ENCODE measurements at places on chromosomes 5 and 9.

GRCh38 chr5:80745490-80745889 lies 90.7 kb upstream of the DHFR start:
- DNase-seq: no peak

DNA sequence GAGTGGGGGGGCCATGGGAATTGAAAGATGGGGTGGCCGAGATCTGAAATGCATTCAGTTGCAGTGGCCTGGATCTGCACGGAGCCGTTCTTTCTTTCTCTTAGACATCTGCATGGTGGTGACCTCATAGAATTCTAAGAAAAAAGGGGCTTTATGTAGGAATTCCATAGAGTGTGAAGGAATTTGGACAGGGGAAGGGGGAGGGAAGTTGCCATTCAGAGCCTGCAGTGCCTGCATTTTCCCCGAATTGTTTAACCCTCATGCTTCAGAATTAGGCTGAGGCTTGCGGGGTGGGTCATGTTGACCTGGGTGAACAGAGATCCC lies 4.9 kb downstream of the NEK6 start:
- no peak for DNase-seq

DNA sequence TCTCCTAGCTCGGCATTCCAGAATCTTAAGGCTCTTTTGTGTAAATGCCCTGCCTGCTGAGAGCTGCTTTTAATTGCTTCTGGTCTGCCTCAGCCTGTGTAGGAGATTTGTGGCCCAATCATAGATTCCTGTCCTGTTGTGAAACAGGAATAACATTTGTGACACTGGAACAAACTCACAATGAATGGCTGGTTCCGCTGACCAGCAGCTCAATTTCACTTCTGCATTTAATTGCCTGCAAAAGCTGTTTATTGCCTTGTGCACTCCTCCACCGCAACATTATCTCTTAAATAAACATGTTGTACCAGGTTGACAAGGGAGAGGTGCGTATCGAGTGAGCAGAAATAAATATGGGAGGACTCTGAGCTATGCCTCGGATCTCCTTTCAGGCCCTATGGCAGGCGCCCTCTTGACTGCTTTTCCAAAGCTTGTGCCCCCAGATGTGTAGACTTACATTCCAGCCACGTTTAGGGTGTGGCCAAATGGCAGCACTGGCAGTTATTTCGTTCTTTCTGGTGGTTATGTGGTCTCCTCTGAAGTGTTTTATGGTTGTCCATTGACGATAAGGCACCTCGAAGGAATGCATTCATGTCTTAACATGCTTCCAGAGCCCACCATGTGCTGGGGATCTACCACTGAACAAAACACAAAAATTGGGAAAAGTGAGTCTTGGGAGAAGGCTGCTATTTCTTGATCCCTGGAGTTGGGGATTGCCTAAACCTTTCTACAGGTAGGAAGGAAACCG lies 58.1 kb downstream of the DMRT1 start:
- DNase-seq: no peak

GRCh38 chr5:178536541-178537466 lies 53.4 kb downstream of the COL23A1 start:
- DNase-seq: no peak

DNA sequence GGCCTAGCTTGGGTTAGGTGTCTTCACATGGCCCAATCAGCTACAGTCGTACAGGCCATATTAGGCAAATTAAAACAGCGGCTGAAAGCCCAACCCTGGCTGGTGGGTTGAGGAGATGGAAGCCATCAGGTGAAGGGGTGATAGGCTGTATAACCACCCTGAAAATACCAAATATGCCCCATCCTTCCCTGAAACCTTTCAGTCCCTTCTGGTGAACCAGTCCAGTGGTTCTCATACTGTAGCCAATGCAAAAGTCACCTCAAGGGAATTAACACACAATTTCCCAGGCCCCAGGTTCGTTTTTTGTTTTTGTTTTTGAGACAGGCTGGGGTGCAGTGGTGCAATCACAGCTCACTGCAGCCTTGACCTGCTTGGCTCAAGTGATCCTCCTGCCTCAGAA lies 19.8 kb upstream of the KCNV2 start:
- DNase-seq: no peak

- DNase-seq: no peak
Observed at GRCh38 chr5:73631500-73631899, 5.5 kb downstream of the ARHGEF28 start.

GRCh38 chr9:3896576-3896975 lies 370.8 kb upstream of the RFX3 start:
- no peak for DNase-seq

GRCh38 chr9:117073071-117073470 lies 341.8 kb downstream of the ASTN2 start:
- no peak for DNase-seq

GRCh38 chr9:21995666-21996398 lies 1.2 kb downstream of the CDKN2B-AS1 start:
- DNase-seq: peak; percentile 22

DNA sequence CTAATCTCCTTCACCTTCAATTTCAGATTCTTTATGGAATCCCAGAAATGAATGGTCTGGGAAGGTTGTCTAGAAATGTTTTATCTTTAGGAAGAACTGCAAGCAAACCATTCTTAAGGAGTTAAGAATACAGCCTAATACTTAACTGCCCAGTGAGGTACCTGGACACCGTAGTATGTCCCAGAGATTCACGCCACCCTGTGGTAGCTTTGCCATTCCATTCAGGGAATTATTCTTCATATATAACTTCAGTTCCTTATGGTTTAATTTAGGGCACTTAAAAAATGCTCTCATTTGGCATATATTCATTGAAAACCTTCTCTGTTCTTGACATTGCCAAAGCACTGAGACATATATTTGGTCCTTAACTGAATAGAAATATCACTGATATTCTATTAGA lies 49.7 kb downstream of the ACTBL2 start:
- no peak for DNase-seq

GRCh38 chr9:26856413-26857032 lies 36.1 kb downstream of the CAAP1 start:
- DNase-seq: peak; percentile 15

- DNase-seq: no peak
Observed at GRCh38 chr5:137442660-137443059, 56.5 kb downstream of the SPOCK1 start.

DNA sequence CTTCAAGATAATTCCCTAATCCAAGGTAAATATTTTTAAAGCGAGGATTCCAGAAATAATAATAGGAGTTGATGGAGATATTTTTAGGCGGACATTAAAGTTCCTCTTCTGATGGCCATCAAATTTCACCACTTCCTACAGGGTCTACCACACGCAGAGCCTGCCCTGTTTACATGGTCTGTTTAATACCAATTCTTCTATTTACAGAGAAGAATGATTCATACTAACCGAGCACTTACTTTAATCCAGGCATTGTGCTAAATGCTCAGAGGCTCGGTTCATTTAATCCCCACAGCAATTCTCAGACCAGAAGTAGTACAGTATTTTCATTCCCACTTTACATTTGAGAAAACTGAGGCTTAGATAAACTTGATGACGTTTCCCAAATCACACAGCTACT lies 3.0 kb upstream of the ITGA1 start:
- DNase-seq: no peak

DNA sequence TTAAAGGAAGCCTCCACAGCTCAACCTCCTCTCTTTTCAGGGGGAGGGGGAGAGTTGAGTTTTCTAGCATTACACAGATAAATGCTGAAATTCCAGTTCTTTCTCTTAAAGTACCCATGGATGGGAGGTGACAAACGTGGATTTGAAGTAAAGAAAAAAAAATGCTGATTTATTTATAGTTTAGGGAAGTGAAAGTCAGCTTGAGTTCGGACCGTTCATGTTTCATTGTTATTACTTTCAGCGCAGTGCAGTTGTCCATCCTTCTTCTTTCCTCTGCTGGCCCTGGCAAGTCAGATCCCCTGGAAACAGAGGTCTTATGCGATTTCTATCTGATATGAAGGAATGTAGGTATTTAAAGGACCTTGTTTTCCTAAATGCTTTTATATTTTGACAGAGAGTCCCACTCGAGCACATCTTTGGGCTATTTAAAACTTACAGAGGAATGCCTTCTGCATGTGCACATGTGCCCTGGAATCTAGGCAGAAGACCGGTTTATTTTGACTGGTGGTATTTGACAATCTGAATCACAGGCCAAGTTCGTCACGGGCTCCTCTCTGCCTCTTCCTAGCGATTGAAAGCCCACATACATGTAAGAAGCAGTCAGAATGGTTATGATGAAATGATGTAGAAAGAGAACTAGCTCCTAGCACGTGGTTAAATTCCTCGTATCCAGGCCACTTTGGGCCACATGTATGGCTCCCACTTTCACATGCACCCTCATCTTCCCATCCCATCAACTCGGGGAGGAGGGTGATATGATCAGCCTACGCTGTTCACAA lies 385.2 kb upstream of the KLF4 start:
- no peak for DNase-seq

- no peak for DNase-seq
Observed at GRCh38 chr5:113615708-113616107, 102.2 kb downstream of the YTHDC2 start.

DNA sequence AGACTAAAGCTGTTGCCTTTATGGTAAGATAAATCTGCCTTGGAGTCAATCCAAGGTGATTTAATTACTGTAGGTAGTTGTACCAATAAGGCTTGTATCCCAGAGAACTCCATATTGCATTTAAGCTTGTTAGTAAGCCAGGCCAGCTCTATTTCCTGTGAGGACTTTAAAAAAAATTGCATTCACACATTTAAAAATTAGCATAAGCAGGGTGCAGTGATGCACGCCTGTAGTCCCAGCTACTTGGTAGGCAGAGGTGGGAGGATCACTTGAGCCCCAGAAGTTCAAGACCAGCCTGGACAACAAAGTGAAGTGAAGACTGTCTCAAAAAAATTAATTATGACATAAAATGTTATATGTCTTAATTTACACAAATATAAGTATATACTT lies 28.7 kb upstream of the ABL1 start:
- no peak for DNase-seq

DNA sequence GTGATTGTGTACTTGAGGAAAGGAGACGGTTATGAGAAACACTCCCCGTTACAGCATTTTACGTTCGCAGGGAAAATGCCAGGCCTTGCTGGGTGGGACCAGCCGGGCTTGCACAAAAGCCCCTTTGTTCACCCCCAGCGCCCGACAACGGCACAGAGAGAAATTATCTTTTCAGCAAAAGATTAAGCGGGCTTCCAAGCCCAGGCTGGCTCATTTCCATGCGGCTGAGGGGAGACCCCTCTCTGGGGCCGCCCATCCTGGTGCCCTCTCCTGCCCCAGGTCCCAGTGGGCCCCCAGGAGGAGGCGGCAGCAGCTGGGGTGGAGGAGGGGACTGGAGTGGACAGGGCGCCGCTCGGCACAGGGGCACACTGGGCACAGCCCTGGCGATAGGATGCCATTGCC lies 50.8 kb upstream of the NOTCH1 start:
- no peak for DNase-seq

DNA sequence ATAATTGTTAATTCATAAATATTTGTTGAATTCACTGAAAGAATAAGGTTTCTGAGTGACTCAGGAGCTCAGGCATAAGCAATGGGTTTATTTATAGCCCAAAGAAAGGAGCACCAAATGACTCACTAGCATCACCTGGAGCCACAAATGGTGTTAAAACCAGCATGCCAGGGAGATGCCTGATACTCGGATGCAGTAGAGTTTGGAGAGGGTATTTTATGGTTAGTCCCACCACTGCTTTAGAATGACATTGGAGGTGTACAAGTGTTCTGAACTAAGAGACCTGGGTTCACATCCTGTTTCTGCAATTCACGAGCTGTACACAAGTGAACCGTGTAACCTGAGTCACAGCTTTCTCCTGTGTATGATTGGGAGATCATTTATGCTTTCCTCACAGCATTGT lies 25.2 kb downstream of the CCL28 start:
- no peak for DNase-seq

- no peak for DNase-seq
Observed at GRCh38 chr9:87909310-87910041, 8.3 kb upstream of the SPATA31C1 start.

- DNase-seq: no peak
Observed at GRCh38 chr5:96320797-96321196, 112.3 kb downstream of the PCSK1 start.

DNA sequence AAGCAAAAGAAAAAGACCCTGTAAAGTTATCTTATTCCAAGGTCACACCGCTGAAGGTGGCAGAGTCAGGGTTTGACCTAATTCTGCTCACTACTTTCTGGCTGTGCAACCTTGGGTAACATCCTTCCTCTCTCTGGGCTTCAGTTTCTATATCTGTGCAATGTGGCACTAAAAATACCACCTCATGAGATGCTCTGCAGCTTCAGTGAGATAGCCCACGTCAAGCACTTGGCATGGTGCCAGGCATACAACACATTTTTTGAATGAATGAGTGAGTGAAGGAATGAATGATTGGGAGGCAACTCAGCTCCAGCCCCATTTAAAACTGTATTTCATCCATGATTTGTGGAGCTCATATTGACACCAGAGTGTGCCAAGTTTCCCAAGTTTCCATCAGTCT lies 62.3 kb downstream of the FOXI1 start:
- DNase-seq: no peak

GRCh38 chr9:104256031-104256695 lies 162.1 kb downstream of the SMC2 start:
- no peak for DNase-seq

- no peak for DNase-seq
Observed at GRCh38 chr5:162512935-162513565, 445.5 kb downstream of the GABRG2 start.

DNA sequence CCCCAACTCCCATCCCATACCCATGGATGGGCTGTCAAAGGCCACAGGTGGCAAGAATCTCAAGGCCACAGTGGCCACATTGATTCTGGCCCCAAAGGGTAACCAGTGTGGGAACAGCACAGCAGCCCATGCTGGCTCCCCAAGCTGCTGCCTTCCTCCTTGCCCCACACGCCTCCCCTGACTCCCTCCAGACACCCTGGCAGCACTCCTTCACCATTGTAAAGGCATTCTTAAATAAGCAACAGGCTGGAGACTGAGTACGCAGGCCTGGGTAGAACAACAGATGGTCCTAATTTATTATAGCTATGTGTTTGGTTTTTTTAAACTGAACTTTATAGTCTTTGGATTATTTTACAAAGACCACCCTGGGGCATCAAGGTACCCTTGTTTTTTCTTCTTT lies 158.8 kb downstream of the TSSK1B start:
- no peak for DNase-seq

GRCh38 chr5:10465726-10466125 lies 24.0 kb downstream of the ROPN1L start:
- DNase-seq: no peak

DNA sequence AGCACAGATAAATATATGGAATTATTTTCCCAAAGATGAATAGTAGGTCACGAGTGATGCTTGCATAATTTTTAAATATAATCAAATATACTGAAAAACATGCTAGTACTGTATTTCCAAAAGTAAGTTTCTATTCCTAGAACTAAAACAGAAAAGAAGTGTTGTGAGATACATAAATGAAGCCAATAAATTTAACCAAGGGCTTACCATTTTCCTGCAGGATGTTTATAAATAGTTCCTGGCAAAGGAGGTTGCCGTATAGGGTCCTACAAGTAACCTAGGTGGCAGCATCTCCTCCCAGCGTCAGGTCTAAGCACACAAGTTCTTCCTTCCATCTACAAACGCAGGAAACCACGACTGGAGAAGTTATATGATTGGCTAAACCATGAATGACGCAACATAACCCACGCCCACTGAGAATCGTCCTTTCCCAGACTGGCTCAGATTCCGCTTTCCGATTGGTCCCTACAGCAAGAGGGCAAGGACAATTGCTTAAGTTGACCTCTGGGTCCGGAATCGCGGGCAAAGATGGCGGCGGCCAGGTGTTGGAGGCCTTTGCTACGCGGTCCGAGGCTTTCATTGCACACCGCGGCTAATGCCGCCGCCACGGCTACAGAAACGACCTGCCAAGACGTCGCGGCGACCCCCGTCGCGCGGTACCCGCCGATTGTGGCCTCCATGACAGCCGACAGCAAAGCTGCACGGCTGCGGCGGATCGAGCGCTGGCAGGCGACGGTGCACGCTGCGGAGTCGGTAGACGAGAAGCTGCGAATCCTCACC lies at the start of gene MRPS30:
MRPS30 (plus strand) TSS at position 513 of the 780 bp plus-strand sequence; CDS start at position 529, 16 bp downstream.
- peak; percentile 90 for DNase-seq

Data from activated T-cell treated with anti-CD3 and anti-CD28 coated beads, Interleukin-2, amount 50 U/mL, for 72 hours (primary cell).